ENCODE measurements at places on chromosomes 5 and 9. TPM values are rescaled to one million over a fixed set of nuclear protein-coding genes. Genes with fewer than 3 reads are reported as not detected.

GABRA6 gene
- not detected for total RNA-seq

PCDHGA5 gene
- not detected for total RNA-seq

TAF11L8 gene
- not detected for total RNA-seq

DDX4 gene
- total RNA-seq, result 1.0 TPM

LRRC70 gene
- 0.86 TPM for total RNA-seq

GRCh38 chr5:107300721-107301327, 369.9 kb downstream of the EFNA5 start:
- DNase-seq, result no peak

GRCh38 chr9:88628811-88629210, 93.8 kb downstream of the NXNL2 start:
- no peak for DNase-seq

DNA sequence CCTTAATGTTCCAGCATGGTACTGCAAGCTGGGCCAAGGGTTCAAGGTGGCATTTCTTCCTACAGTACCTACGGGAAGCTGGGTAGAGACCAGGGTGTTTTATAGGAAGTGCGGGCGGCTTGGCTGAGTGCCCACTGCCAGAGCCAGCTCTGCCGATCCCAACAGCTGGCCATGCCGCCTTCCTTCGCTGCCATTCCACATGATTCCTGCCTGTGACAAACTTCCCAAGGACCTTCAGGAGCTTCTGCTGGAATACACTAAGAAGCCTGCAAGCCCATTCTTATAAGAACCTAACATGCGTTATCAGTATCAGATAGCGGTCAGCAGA, 22.0 kb downstream of the MYO10 start:
- DNase-seq, result no peak

- no peak for DNase-seq
Observed at GRCh38 chr5:44178414-44178813, 210.8 kb downstream of the FGF10 start.

- no peak for DNase-seq
Observed at GRCh38 chr5:77643654-77644370, 5.3 kb upstream of the OTP start.

DNA sequence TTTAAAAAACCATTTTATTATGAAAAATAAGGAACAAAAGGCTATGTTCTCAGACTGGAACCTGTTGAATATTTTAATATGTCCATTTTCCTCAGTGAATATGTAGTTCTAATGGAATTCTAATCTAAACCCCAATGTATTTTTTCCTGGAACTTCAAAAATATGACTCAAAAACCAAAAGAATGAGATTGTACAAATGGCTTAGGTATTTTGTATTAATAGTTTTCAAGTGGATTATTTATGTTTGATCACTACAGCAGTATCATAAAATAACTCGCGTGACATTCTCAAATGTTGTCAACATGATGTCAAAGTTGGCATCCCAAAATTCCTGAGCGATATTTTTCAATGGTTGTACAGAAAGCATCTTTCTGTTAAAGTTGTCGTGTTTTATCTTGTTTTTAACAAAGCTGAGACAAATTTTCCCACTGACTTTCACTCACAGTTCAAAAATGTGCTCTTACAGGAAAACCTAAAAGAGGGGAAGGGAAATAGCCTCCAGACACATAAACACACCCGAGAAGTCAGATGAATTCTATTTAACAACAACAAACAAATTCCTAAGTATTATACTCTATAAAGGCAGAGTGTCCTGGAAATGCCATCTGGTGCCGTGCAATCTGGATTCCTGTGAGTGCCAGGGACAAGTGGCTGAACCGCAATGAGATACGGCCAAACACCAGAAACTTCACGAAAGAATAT, 68.1 kb upstream of the TAS2R1 start:
- no peak for DNase-seq

DNA sequence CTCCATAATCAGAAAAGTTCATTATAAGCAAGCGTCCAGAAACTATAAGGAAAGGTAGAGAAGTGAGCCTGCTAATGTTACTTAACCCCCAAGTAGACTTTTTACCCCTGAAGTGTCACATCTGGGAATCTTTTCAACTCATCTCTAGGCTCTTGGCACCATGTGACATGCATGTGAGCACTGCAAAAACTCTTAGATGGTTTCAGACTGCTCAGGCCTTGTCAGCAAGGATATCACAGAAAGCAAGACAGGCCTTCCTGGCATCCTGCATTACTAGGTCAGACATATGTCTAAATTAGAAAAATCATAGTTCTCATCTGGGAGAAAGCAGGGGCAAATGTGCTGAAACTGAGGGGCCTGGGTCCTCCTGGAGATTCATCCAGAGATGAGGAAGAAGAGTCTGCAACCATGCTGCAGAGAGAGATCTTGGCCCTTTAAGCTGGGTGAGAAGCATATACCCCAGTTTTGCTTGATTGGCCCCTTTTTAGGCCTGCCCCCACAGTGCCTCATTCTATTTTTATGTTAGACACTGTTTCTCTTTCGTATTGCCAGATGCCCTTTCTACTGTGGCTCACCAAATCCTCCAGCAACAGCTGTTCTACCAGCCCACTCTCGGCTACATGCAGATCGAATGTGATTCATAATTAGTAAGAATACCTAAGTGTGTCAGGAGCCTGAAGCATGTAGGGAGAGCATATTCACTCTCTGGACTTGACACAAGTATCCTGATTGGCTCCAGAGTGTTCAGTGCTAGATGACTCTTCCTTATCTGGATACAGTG, 19.0 kb downstream of the TMEM8B start:
- peak; percentile 56 for DNase-seq

DNA sequence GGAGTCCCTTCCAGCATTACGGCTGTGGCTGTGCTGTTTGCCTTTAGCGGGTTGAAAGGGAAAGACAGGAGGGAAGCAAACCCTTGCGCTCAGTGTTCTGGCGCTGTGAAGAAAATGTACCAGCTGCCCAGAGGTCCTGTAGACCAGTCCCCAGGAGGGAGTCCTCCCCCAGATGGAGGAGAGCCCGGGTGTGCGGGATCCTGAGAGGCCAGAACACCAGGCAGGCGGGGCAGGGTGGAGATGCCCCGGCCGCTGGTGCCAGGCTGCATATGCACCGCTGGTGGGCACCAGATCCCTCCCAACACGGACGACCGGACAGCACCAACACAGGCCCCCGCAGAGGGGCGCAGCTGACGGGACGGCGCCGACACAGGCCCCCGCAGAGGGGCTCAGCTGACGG, 37.2 kb upstream of the SLC9A3 start:
- DNase-seq, result no peak

- DNase-seq, result no peak
Observed at GRCh38 chr9:104276709-104277245, 182.7 kb downstream of the SMC2 start.

DNA sequence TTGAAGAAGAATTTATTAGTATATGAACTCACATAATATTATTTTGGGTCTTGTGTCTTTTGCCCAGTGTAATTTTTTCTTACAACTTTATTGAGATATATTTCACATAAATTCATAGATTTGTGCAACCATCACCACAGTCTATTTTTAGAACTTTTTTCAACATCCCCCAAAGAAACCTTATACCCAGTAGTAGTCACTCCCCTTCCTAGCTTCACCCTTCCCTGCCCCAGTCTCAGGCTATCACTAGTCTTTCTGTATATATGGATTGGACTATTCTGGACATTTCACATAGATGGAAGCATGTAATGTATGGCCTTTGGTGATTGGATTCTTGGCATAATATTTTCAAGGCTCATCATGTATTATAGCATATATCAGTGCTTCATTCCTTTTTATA, 67.8 kb downstream of the MAN2A1 start:
- no peak for DNase-seq

DNA sequence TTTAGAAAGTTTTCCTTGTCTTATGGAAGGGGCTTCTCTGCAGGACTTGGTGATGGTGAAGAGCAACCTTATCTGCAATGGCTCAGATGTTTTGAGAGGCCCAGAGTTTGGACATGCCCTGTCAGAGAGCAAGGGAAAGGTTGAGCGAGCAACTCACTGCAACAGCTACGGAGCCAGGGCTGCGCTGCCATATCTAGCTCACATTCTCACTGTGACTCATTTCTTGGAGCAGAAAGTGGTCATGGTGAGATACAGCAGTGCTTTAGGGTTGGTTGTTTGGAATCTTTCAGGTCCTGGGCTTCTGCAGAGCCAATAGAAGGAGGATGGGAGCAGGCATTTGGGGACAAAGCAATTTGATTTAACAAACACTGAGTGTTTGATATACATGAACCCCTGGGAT, 12.3 kb downstream of the GLRA1 start:
- no peak for DNase-seq

DNA sequence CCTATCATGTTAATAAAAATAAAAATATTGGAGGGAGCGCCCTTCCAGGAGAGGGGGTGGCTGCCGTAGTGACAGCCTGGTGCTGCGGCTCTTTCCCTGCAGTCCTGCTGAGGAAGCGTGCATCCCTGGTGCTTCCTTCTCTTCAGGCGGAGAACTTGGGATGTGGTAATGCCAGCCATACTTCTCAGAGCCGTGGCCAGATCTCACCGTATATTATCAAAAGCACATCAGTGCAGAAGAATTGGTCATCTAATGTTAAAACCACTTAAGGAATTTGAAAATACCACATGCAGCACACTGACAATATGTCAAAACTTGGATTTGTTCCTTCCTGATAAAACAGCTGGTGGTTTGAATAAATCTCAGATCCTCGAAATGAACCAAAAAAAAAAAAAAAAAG, 17.7 kb downstream of the C9orf40 start:
- no peak for DNase-seq

- DNase-seq, result no peak
Observed at GRCh38 chr9:92655896-92656536, 13.9 kb downstream of the IPPK start.

DNA sequence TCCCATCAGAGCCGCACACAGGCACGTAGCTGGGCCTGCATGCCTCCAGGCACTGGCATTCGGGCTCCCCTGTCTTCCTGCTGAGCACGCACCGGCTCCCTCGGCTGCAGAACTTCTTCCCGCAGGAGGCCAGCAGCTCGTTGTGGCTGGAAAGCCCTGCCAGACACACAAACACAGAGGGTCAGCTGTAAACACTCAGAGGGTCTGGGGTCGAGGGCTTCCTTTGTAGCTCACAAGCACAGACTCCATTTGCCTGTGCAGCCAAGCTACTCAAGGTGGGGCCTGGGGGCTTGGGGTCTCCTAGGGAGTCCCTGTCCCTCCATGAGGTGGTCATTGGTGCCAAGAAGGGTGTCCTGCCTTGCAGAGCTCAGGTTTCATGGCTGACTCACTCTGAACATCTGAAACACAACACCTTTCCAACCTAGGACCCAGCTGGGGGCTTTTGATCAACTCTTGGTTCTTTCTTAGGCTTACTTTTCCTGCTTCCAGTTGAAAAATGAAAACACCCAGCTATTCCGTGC, 211.4 kb downstream of the FSTL4 start:
- DNase-seq, result no peak

DNA sequence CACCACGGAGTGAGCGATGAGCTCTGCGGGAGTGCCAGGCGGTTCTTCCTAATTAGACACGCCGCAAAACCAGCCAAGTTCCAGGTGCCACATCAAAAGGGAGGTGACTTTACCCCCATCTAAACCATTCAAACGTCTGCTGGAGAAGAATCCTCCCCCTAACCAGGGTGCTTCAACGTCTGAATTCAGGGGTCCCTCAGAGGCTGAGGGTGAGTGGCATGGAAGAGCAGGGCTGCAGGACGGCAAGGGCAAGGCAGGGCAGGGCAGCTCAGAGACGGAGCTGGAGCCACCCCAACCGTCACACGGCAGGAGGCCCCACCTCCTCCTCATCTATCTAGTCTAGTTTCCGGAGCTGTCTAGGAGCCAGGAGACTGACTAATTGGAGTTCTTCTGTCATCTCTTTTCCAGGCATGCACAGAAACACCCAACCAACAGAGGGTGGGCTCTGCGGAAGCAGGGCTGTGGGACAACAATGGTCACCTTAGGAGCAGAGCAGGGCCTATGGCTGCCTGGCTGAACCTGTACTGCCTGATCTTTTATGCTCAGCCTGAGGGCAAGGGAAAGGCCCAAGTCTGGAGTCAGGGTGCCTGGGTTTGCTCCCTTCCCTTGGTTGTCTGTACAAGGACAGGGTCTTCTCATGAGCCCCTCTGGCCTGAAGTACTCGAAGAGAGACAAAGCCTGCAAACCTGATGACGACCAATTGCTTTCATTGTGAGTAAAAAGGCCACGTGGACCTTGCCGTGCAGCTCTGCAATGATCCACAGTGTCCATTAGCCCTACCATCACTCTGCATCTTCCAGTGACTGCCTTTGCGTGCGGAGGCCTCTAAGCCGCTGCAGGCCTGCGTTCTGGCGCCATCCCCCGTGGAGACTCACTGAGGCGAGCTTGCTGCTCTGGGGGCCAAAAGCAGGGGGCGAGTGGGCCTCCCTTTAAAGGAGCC, 81.0 kb upstream of the SLC25A51 start:
- no peak for DNase-seq

- no peak for DNase-seq
Observed at GRCh38 chr9:109993250-109993978, 213.4 kb downstream of the PALM2AKAP2 start.

GRCh38 chr9:89591274-89592212, 13.3 kb upstream of the GADD45G start:
- no peak for DNase-seq
